ENCODE measurements at places on chromosomes 6 and 20.

- DNase-seq: no peak
Measured at GRCh38 chr6:157486572-157486971, 105.6 kb downstream of the ZDHHC14 start.

- no peak for DNase-seq
Measured at GRCh38 chr20:34293589-34293988, 9.6 kb downstream of the AHCY start.

DNA sequence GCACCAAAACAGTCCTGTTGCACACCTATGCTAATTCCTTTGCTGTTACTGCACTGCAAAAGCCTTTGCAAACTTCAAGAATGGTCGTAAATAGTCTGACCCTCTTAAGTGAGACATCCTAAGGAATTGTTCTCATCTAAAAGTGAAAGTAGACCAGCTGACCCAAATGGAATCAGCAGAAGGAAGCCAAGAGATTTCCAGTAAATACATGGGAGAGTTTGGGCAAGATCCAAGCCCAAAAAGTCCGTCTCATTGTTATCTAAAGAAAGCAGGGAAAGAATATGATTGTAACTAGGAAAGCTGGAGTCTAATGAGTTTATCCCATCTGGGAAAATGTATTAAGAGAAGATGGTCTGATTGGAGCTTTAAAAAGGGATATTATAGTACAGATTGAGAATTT lies 43.0 kb upstream of the HIVEP1 start:
- no peak for DNase-seq

DNA sequence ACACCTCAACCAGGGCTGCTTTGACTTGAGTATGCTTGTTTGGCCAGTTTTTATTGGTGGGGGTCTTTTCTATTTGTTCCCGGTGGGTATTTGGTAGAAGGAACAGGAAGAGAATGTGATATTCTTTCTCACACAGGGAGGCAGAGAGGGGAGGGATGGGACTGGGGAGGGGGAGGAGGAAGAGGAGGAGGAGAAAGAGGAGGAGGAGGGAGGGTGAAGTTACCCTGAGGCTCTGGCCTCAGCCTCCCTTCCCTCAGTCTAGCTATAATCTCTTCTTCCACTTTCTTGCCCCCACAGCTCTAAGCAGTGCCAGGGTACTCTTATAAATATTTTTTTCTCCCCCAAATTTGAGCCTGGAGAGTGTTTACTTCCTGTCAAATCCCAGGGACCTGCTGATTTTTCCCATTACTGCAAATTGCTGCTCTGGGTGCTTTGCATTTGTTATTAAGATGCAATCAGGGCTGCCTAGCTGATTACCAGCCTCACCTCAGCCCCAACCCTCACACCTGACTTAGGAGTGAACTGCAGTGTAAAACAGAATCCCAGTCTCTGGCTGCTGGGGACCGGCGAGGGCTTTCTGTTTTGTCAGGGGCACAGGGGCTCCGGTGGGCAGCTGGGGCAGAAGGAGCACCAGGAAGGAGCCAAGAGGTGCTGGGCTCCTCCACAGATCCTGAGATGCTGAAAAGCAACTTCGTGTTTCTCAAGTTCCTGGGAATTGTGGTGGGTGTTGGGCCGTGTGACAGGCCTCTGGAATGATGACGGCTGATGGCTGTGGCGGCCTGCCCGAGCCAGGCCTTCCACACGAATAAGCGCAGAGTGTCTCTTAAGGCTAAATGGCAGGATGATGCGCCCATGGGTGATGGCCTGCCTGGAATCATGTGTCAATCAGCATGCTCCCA lies 141.4 kb downstream of the CD83 start:
- peak; percentile 59 for DNase-seq

- no peak for DNase-seq
Measured at GRCh38 chr6:44514085-44514484, 126.6 kb downstream of the CDC5L start.

- no peak for DNase-seq
Measured at GRCh38 chr6:79461205-79461604, 76.0 kb downstream of the LCA5 start.

All from endodermal cell (in vitro differentiated cells).